ENCODE measurements at places on chromosomes 12 and 14.

DNA sequence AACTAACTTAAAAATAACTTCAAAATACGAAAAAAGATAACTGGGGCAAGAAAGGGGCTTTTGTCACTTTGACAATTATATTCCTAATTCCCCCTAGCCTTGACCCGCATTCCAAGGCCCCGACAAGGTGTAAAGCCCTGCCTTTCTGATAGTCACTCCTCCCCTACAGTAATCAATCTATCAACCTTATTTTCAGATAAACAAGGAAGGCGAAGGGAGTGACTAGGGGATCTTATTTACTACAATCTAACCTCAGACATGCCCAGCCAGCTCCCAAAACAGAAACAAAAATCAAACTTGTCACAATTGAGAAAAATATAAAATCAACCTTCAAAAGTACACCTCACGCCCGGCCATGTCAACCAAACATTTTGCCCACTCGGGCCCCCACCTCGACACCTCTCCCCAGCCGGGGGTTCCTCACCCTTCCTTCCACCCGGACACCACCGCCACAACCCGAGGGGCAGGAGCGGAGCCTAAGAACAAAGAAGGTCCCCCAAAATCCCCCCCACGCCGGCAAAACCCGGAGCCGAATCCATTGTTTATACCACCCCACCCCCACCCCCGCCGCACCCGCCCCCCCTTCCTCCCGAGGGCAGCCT is 562 bp downstream of the ZFYVE1 start:
- no peak for DNase-seq

GRCh38 chr12:58204071-58204470 is 262.7 kb downstream of the ATP23 start:
- DNase-seq, result no peak

- no peak for DNase-seq
Measured at GRCh38 chr12:27309293-27309994, 23.2 kb upstream of the BMAL2 start.

GRCh38 chr12:6923003-6923732 is 4.6 kb upstream of the ATN1 start:
- no peak for DNase-seq

DNA sequence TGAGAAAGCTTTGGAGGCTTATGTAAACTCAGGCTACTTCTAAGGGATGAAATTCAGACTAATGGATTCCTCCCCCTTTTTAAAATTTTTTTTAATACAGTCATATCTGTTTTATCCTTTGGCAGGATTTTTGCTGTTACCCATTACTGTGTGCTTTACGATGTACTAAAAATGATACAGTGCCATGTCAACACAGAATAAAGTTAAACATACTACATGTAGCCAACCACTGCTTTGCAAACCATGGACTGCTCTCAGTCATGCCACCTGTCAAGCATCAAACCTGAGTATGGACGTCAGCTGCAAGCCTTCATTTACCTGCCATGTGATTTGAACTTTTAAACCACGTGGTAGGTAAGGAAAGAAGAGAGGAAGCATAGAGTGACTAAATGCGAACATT is 325.8 kb downstream of the FUT8 start:
- DNase-seq, result no peak

DNA sequence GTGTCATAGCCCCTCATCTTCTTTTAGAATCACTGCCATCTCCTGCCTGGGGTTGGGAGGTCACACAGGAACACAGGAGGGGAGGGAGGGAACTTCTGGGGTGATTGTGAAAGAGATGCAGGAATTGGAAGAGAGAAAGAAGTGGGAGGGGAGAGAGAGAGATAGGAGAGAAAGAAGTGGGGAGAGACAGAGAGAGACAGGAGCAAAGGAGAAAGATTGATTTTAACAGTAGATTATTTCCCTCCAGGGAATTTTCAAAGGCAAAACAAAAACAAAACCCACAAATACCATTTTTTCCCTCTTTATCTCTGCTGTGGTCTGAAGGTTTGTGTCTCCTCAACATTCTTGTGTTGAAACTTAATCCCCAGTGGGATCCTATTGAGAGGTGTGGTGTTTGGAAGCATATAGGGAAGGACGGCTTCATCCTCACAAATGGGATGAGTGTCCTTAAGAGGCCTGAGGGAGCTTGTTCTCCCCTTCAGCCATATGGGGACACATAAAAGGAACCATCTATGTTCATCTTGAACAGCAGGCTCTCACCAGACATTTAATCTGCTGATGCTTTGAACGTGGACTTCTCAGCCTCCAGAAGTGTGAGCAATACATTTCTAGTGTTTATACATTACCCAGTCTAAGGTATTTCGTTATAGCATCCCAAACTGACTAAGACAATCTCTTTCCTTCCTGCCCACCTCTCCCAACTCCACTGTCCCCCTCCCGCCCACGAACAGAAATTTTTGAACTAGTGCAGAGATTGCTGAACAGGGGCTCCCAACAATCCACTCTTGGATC is 134.9 kb upstream of the MAX start:
- no peak for DNase-seq

GRCh38 chr14:34229140-34229539 is 232.9 kb downstream of the SPTSSA start:
- DNase-seq, result no peak

- no peak for DNase-seq
Measured at GRCh38 chr12:101375573-101375972, 32.0 kb downstream of the ARL1 start.

GRCh38 chr12:124464062-124464461 is 103.3 kb downstream of the NCOR2 start:
- DNase-seq, result no peak

DNA sequence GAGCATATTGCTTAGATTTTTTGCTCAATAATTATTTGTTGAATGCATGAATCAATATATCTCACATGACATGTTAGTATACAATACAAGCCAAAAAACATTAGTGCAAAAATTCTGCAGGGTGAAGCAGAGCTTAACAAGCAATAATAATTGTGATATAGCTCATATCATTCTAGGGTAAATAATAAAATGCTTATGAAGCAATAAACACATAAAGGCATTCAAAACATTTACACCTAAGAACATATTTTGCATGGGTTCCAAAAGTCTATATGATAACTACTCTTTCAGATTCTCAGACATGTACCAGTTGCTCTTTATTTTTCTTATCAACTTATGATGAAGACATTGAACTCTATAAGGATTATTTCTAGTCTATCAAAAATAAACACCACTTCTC is 886.2 kb downstream of the TRHDE start:
- no peak for DNase-seq

DNA sequence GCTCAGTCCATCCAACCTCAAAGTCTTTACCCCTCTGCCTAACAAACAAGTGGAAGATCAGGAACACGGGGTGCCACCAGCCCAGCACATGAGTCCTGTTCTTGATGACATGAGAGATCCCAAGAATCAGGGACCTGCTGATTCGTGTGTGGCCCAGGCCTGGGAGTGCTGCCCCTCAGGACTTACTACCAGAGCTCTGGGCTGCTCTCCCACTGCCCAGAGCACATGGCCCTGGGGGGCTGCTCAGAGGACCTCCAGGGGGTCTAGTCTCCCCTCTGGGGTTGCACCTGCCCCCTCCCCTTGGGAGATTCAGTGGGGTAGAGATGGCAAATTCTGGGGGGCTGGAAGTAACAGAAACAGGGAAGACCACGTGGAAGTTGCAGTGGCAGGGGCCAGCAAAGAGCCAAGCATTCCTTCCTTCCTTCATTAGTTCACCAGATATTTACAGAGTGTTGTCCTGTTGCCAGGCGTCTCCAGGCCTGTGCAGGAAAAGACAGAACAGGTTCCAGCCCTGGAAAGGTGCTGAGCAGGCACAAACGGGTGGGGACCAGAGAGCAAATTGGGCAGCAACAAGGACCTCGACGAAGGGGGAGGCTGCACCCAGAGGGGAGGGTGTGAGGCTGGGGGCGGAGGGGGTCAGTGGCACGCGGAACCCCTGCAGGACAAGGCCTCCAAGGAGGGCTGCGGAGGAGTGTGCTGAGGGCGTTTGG is 45.1 kb upstream of the MEG3 start:
- DNase-seq, result no peak

DNA sequence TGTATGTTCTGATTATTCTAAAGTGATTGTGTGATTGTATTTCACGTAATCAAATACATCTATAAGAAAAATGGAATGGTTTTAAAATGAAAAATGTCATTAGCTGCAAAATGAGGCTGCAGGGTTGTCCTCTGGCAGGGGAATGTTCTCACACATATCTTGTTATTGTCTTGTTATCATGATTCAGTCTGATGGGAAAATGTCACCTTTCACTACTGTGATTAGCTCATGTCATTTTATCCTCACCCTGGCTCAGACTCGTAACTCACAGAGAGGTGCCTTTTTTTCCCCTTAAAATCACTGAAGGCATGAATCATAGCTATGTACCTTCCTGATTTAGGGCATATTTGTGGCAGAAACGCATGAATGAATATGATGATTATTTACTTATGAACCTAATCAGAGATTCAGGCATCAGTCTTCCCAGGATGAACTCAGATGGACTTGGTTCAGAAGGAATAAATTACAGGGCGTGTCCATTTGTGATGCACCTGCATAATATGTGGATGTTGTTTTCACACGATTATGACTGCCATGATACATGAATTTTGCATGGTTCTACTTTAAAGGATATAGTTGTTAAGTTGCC is 1339.2 kb downstream of the AACS start:
- DNase-seq, result no peak

DNA sequence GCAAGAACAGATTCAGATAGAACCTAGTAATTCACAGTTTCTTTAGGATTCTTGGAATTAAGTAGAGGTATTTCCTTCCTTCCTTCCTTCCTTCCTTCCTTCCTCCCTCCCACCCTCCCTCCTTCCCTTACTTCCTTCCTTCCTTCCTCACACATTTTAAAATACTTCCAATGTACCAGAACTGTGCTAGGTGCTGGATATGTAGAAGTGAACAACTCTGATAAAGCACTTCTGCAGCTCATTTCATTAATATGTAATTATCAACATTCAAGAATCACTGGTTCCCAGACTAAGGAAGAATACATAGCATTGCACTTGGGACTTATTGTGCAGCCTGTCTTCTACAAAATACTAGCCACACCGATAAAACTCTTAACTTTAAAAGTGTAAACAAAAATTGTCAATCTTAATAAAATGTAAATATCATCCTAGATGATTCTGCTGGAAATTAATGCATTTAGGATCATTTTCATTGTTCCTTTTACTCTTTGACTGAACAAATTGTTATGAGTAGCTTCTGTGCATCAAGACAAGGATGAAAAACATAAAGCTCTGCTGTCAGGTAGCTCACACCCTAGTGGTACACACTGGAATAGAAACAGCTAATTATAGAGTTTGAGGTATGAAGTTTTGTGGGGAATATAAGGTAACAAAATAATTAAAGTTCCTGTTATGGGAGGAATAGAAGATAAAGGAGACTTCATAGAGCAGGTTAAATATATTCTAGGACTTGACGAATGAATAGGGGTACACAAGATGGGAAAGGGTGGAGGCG is 99.9 kb upstream of the MYF6 start:
- DNase-seq, result no peak

GRCh38 chr14:69644814-69645213 is 33.4 kb downstream of the SUSD6 start:
- no peak for DNase-seq
